ENCODE measurements at places on chromosomes 1 and 21.

- DNase-seq = no peak
Measured at GRCh38 chr1:178337091-178337706, 159.6 kb downstream of the CLEC20A start.

DNA sequence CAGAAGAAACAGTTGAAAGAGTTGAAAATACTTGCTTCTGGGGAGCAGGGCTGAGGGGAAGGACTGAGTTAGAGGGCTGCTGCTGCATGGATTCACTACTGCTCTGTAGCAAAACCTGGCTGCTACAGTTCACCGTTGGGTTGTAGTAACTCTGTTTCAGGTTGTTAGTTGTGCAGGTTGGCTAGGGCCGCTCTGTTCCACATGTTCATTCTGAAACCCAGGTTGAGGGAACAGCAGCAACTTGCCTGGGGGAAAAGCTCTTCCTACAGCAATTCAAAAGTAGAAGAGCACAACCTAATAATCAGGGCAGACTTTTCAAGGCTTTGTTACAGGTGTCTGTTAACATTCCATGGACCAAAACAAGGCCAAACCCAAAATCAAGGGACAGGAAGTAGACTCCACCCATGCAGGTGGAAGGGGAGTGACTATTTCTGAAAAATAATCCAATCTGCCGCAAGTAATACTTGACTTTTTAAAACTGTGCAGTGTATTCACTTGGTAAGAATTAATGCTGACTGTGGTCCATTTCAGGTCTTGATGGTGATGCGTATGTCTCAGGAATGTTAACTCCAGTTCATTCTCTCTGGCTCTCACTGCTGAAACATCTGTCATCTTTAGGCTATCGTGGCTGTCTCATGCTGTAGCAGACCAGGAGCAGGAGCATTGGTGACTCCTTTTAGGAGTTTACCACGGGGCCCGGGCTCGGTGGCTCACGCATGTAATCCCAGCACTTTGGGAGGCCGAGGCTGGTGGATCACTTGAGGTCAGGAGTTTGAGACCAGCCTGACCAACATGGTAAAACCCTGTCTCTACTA is 5.1 kb upstream of the PARK7 start:
- DNase-seq = no peak

DNA sequence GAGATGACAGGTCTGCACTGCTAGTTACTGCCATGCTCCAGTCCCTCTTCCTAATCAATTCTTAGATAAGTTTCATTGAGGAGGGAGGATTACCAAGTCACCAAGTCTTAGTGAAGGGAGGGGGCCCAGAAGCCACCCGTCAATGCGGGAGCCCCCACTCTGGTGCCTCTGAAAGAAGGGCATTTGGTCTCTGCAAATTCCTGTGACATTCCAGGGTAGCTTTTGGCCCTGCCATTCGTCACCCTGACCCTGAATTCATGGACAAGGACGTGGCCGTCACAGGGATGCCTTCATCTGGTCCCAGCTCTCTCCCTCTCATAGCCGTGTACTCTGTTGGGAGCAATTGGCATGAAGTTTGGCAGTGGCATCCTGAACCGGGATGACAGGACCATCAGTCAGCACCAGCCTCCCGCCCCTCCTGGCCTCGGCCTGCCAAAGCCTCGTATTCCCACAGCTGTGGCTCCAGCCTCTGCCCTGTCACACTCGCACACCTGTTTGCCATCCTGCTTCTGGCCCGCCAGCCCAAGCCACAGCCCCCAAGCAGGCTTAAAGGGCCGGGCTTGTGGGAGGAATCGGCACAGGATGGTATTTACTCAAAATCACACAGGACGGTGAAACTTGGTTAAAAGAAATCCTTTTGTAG is 150.7 kb downstream of the CLIC6 start:
- DNase-seq = no peak

DNA sequence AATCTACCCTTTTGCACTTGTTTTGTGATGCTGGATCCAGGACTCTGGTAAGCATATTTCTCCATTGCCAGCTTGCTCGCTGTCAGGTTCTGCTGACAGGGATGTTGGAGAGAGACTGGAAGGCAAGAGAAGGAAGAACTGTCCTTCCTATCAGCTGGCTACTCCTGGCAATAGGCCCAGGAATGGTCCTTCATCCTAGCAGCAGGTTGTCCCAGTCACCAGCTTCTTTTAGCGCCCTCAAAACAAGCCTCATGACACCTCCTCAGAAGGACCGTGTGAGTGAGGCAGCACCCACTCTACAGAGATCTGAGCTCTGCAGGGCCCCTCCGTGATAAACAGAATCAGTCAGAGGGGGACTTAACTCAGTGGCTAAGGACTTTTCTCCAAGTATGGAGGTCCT is 33.1 kb upstream of the SLAMF9 start:
- DNase-seq = no peak

GRCh38 chr1:236282719-236283118 is 961 bp upstream of the ERO1B start:
- DNase-seq = no peak

- DNase-seq = no peak
Measured at GRCh38 chr1:113605146-113605545, 154.1 kb downstream of the PHTF1 start.

DNA sequence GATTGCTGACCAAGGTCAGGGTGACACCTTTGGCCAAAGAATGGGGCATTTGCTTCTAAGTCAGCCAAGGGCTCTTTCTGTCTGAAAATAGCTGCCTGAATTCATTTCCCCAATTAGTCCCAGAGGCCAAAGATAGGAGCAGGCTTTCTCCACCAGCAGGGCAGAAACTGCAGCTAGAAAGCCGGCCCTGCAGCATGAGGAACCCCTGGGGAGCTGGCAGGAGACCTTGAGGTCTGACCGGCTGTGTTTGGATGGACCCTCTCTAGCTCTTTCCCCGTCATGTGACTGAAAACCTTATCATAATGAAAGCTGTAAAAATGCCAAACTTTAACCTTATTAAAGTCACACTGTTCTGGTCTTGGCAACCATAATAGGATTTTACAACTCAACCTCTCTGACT is 93.4 kb downstream of the CD58 start:
- no peak for DNase-seq

- DNase-seq = no peak
Measured at GRCh38 chr1:115327270-115327669, 10.8 kb downstream of the NGF start.

GRCh38 chr1:29698033-29698432 is 461.7 kb downstream of the PTPRU start:
- peak; percentile 76 for DNase-seq

GRCh38 chr1:112504001-112504660 is 4.6 kb upstream of the WNT2B start:
- no peak for DNase-seq

- no peak for DNase-seq
Measured at GRCh38 chr1:218495931-218496330, 150.8 kb downstream of the TGFB2 start.

- no peak for DNase-seq
Measured at GRCh38 chr1:51898090-51898734, 19.7 kb upstream of the NRDC start.

GRCh38 chr1:8360493-8361197 is 42.7 kb downstream of the SLC45A1 start:
- no peak for DNase-seq

DNA sequence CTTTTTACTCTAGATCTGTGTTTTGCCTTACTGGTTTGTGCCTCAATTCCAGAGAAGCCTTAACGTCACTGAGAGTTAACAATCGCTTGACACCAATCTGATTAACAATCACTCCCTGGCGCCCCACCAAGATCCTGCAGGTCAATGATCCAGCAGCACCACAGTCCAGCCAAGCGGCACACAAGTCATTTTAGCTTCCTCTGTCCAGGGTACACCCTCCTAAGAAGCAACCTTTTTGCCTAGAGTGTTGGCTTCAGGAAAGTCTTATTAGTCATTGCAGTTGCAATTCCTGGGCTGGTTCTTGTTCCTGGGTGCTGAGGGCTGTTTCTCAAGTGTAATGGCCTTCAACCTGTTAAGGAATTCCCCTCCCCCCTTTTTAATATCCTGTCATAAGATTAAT is 323.0 kb upstream of the USP25 start:
- DNase-seq = no peak

- no peak for DNase-seq
Measured at GRCh38 chr21:21188513-21189195, 190.4 kb downstream of the NCAM2 start.

DNA sequence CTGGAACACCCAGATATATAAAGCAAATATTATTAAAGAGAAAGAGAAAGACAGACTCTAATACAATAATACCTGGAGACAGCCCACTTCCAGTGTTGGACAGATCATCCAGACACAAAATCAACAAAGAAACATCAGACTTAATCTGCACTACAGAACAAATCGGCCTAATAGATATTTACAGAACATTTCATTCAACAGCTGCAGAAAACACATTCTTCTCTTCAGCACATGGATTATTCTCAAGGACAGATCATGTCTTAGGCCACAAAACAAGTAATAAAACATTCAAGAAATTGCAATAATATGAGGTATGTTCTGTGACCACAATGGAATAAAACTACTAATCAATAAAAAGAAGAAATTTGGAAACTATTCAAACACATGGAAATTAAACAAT is 398.3 kb upstream of the DUSP10 start:
- no peak for DNase-seq

- DNase-seq = no peak
Measured at GRCh38 chr1:167369175-167369574, 148.5 kb downstream of the POU2F1 start.

DNA sequence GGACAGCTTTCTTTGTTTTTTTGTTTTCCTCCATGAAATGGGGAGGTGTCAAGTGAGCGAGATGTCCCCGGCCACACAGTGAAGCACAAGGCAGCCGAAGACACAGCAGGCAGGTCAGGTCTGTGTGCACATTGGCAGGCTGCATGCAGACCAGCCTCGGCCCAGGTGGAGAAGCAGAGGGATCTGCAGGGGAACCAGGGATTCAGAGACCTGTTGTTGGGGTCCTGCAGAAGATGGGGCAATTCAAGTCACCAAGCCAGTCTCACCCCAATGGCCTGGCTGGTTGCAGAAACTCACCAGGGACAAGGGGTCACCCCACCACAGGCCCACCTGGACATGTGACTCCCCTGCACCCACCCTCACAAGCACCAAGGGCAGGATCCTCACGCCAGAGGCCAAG is 4.0 kb upstream of the ABCG1 start:
- no peak for DNase-seq

DNA sequence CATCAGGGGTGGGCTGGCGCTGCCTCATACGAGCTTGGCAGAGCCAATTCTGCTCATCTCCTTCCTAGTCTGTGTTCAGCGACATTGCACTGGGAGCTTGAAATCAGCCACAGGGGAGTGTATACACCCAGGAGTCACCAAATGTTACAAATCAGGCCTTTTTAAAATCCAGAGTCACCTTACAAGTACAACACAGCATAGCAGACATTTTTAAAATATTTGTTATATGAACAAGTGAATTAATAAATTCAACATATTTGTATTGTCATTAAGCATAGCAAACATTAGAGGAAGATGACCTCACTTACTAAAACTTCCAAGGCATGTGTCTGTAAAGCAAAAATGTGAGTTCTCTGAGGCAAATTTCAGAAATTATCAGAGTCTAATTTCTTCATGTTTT is 210.0 kb downstream of the HLX start:
- no peak for DNase-seq

DNA sequence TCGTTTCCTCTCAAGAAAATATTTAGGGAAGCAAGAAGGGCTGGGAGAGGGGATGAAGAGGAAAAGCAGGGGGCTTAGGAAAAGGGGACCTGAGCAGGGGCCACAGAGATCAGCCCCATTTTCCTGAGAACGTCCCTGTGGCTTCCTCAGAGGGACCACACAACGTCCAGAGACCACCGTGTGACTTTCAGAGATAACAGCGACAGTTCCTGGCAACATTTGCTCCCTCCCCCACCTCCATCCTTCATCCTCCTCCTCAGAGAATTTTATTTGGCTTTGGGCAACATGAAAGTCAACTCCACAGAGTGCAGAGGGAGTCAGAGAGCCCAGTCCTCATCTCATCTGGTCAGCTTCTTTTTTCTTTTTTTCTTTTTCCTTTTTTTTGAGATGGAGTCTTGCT is 50.9 kb downstream of the RUNX1 start:
- no peak for DNase-seq

- no peak for DNase-seq
Measured at GRCh38 chr1:32623775-32624174, 26.6 kb downstream of the ZBTB8OS start.

GRCh38 chr1:45375104-45376090 is 35.2 kb upstream of the MUTYH start:
- no peak for DNase-seq

- peak; percentile 62 for DNase-seq
Measured at GRCh38 chr1:221740993-221741702, 741 bp downstream of the DUSP10 start.

GRCh38 chr1:166701603-166702100 is 137.6 kb upstream of the POGK start:
- peak; percentile 58 for DNase-seq

GRCh38 chr1:23392125-23392855 is 22.7 kb upstream of the ZNF436 start:
- no peak for DNase-seq

DNA sequence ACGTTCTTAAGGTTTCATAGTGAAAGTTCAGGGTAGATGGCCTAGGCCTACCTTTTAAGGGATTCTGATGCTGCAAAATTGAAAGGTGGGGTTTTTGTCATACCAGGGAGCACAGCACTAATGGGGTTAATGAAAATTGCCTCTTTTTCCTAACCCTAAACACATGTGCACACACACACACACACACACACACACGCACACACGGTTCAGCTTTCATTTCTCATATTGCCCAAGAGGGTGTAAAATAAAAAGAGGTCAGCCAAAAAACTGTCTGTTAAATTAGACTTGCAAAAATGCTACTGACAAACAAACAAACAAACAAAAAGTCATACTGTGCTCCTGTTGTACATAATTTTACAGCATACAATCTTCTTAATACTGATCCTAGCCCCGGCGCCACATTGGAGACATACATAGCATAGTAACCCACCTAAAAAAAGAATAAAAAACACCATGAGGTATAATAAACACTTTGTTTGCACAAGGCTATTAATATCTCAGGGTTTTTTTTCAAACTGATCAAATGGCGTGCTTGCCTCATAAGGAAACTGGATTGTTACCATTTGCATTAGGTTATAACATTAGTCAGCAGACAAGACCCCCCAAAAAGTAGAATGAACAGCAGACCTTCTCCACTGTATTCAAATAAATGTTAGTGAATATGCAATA is 69.1 kb downstream of the TGFB2 start:
- no peak for DNase-seq

DNA sequence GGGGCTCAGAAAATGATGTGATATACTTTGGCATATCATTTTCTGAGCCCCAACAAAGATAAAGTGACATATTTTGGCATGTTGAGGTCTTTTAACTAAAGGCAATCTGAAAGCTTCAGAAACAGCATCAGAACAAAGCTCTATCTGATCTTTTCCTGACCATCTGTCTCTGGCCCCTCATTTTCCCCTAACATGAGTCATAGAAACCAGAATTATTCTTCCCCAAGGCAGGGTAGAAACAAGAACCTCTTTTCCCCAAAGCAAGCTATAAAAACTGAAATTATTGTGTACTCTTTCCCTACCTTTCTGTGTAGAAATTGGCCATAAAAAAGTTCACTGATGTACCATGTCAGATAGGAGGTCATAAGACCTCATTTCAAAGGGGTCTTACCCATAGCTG is 48.7 kb upstream of the PLA2G4A start:
- DNase-seq = no peak
